Activated CD4-positive, alpha-beta T cell treated with anti-CD3 and anti-CD28 coated beads, Interleukin-2, amount 50 U/mL, for 48 hours (primary cell): ENCODE measurements at places on chromosomes 16 and 17.

DNA sequence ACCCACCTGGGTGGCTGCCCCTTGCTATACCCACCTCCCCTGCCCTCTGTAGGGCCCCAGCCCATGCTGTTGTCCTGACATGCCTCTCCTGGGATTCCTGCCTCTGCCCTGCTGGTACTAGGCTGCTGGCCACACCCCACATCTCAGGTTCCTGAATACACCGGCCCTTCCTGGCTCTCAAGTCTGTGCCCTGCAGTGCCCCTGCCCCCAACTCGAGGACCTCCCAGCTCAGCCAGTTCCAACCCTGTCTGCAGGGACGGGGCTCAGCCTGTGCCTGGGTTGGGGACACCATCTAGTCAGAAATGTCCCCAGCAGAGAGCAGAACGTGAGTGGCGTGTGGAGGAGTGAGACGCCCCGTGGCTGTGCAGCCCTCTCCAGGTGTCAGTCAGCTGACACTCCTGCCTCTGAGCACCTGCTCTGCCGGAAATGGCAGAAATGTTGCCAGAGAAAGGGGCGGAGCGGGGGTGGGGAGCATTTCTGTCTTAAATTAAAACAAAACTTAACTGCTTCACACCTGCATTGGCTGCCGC is 28.7 kb downstream of the ACSF3 start:
- peak; percentile 29 for DNase-seq

GRCh38 chr17:76537578-76538280 is at the start of gene CYGB:
TSS of gene CYGB (minus strand) at chr17:76537709. CDS start at chr17:76537542, 167 bp downstream.
- no peak for DNase-seq

- no peak for DNase-seq
These were observed 21.6 kb upstream of the ATP2A3 start for GRCh38 chr17:3985846-3986245.

DNA sequence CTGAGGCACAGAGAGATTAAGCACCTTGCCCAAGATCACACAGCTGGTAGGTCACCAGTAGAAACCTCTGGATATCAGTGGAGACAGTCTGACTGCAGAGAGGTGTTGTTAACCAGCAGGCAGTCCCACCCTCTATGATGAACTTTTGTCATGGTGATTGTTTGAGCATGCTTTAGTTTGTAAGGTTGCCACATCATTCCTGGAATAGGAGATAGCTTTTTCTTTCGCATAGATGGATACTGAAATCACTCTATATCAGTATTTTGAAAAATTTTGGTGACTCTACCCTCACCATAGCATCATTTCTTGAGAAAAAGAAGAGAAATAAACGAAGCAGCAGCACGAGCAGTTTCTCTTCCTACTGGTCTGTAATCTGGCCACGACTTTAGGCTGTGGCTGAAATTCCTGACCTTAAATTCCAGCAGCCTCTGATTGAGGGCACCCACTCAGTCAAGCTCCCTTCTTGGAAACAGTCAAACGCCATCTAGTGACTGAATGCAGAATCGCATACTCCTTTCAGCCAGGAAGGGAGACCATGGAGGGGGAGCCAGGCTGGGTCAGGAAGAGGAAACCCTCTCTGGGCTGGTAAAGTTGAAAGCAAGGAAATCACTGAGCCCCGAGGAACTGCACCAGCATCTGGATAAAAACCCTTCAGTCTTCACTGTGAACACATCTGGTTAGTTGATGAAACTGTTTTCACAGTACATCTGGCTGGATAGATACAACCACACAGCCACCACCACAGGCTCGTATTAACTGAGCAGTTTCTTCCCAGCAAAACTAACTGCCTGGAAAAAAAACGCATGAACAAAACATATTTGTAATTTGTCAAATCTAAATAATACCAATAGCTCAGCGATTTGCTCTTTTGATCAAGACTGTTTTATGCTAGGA is 108.5 kb upstream of the XYLT1 start:
- peak; percentile 48 for DNase-seq
